ENCODE measurements at places on chromosomes 6 and 20.

- DNase-seq, result no peak
Measured at GRCh38 chr6:113999284-113999683, 28.3 kb upstream of the HDAC2 start.

- DNase-seq, result no peak
Measured at GRCh38 chr20:48758206-48758820, 69.5 kb downstream of the PREX1 start.

DNA sequence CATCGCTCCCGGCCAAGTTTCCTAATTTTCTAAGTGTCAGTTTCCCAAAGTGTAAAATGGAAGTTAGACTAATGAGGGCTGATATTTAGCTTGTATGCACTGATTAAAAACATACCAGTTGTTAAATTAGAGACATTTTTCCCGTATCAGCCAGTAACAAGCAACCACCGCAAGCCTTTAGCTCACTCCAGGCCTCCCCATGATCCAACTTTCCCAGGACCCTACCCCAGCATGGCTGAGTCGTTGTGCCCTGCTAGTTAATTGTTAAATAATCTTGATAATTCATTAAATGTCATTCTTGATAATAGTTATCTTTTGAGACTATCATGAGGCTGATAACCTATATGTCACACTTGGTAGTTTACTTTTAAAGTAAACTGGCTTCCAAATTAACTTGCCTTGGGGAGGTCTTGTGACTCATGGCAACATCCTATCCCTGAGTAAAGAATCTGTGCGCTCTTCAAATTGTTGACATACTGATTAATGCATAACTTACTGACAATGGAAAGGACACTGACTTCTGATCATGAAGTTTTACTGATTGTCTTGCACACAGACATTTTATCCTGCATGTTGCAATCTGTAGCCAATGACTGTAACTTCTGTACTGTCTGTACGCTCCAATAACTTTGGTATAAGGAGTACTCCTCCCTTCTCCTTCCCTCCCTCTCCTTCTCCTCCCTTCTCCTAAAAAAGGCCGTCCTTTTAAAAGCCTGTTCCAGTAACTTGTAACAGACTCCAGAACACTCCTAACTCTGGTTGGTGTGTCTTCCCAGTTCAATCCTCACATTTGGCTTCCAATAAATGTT lies 6.3 kb upstream of the GTF3C6 start:
- no peak for DNase-seq

GRCh38 chr6:18425218-18425617 lies 38.1 kb downstream of the RNF144B start:
- no peak for DNase-seq

DNA sequence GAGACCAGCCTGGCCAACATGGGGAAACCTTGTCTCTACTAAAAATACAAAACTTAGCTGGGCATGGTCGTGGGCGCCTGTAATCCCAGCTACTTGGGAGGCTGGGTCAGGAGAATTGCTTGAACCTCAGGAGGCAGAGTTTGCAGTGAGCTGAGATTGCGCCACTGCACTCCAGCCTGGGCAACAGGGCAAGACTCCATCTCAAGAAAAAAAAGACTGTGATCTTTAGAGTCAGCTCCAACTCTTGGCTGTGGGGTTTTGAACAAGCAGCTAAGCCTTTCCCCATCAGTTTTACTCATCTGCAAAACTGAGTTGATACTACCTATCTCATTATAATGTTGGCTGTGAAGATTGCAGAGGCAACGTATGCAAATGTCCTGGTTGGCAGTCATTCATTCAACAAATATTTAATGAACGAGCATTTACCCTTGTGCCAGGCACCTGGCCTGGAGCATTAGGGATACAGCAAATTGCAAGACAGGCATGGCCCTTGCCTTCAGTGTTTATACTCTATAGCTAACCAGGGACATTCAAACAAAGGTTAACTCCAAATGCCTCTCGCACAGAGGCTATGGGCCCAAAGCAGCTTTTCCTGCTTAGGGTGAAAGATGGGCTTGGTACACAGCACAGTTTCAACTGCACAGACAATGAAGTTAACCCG lies 37.8 kb downstream of the ILRUN start:
- no peak for DNase-seq

DNA sequence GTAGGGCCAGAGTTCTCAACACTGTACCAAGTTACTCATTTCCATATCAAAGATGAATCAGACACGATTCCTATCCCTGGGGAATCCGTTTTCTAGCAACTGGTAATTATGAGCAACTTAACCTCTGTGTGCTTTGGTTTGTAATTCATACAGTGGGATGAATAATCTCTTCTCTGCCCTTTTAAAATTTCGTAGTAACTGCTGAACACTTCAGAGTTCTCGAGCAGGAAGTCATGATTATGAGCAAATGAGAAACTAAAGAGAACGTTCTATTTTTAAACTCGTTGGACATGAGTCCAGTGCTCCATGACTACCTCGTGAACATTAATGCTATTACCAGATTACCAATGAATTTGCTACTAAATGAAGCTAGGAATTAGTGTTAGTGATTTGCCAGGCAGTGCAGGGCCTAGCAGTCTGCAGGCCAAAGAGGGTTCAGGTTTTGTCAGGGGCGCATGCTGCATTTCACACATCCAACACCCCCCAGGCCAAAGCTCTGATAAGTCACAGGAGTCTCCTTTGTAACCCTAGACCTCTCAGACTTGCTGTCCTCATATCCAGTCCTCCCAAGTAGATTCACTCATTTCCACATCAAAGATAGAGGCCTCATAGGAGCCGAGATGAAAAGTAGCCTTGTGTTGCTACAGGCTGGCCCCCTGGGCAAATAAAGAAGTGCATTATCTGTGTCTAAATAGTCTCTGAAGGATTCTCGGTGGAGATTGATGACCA lies 45.8 kb upstream of the VSTM2L start:
- no peak for DNase-seq

DNA sequence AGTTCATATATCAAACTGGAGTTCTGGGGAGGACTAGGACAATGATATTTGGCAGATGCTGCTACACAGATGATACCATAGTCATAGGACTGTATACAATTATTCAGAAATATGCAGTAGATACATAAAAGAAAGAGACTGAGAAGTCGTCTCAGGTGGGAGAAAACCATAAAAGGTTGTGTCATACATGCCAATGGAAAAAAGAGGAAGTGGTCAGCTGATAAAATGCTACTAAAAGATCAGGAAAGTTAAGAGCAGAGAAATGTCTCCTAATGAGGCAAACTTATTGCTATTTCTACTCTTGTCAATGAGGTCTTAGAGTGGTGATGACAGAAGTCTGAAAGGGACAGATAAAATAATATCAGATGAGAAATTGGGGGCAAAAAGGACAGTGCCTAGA lies 407.6 kb downstream of the COL12A1 start:
- no peak for DNase-seq

- no peak for DNase-seq
Measured at GRCh38 chr20:48638546-48638945, 189.3 kb downstream of the PREX1 start.

DNA sequence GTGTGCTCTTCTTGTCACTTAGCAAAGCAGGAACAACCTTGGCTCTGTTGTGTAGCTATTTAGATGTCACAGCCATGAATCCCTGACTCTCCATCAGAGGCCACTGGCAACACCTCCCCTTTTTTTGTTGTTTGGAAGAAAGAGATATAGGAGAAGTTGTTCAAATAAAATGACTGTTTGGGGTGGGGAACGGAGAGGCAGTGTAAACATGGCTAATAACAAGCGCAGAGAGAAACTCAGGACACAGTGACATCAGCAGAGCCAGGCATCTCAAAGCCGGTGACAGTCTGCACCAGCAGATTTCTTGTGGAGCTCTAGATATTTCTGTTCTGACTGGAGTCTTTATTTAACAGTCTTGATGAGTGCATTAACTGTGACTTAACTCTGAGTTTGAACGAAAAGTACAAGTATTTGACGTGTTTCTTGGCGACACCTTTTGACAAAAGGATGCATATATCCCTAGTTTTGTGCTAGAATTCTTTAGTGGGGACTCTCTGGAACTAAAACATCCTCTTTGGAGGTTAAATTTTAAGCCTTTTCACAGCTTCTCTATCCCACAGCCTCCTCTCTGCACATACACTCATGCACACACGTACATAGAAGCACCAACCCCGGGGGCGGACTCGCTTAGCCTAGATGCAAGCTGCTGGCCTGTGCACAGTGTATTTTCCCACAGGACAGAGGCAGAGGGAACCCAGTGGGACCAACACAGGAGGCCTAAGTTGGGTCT lies 53.8 kb downstream of the ADAT2 start:
- DNase-seq, result no peak

GRCh38 chr20:57266291-57267157 lies at the start of gene BMP7:
Gene BMP7, minus strand, starts transcription at chr20:57266641. Its CDS starts 519 bp downstream, at chr20:57266122.
- peak; percentile 79 for DNase-seq

DNA sequence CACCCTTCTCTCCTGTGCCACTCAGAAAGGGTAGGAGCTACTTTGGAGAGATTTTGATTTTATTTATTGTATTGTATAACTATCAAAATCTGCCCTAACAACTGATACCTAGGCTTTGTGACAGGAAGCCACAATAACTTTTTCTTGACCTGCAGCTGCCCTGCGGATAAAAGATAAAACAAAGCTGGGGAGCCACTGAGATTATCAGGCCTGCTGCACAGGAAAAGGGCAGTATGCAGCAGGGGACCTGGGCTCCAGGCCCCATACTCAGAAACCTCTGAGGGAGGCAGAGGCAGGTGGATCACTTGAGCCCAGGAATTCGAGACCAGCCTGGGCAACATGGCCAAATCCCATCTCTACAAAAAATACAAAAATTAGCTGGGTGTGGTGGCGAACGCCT lies 980 bp upstream of the SNX21 start:
- no peak for DNase-seq

DNA sequence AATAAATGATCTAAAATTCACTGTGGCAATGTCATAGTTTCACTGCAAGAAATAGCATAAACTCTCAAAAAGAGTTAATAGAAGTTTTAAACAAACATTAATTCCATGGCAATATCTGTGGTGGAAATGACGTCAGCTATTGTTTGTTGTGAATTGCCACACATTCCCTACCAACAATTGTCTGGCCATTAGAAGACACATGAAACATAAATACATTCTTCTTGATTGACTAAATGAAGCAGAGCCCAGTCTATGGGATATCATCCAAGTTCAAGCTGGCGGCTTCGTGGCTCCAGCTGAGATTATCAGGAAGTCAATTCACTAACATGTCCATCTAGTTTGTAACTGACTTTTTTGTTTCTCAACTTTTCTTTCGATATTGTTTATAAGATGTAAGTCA lies 369.0 kb downstream of the ARHGAP18 start:
- no peak for DNase-seq

DNA sequence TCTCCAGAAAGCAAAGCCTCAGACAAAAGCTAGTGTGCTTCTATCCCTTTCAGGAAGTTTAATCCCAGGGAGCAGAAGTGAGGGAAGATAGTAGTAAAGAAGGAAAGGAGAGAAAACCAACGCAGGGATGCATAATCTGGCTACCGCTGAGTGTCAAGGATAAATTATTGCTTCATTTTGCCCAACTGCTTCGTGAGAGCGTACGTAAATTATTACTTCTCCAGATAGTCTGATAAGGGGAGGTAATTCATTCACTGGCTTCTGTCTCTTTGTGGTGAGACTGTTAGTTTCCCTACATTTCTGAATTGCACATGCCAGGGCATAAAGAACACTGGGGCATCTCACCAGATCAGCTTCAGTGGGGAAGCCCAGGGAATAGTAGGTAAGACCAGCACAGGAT lies 539.7 kb downstream of the PHF3 start:
- no peak for DNase-seq

DNA sequence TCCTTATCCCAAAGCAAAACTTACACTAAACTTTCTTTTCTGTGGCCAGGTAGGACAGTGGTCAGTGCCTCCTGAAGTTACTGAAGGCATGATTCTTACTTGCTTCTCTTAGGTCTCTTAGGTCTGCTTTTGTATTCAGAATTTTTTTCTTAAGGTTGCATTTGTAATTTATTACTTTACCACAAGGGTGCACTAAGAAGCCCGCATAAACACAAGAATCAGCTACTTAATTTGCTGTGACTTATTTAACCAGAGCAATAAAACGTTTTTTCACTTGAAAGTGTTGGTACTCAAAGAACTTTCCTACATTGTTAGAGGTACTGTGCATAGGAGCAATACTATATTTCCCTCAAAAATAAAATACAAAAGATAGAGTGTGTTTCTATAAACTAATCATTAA lies 75.4 kb upstream of the LAMA2 start:
- DNase-seq, result no peak

DNA sequence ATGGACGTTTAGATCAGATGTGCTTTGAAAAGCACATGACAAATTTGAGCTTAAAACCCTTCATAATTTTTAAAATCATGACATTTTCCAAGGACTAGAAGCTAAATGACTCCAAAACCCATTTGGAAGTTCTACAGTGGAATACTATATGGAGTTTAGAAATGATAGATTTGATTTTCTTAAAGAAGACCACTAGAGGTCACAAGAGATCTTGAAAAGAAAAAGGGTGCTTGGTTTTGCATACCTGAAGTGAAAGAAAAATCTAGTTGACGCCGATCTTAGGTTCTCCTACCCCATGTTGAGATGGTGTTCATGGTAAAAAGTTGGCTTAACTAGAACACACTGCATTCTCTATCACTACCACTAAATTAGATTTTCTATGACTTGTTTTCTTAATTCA lies 31.5 kb downstream of the CFAP61 start:
- DNase-seq, result no peak

- no peak for DNase-seq
Measured at GRCh38 chr6:45923831-45924391, 91.7 kb downstream of the CLIC5 start.

GRCh38 chr20:40746251-40746650 lies 57.2 kb upstream of the MAFB start:
- DNase-seq, result no peak

GRCh38 chr6:168876956-168877355 lies 376.7 kb downstream of the THBS2 start:
- no peak for DNase-seq

GRCh38 chr20:19015351-19016139 lies 196.9 kb upstream of the SLC24A3 start:
- no peak for DNase-seq

- DNase-seq, result no peak
Measured at GRCh38 chr20:16025084-16025483, 548.2 kb downstream of the KIF16B start.

- DNase-seq, result no peak
Measured at GRCh38 chr6:88985901-88986300, 22.5 kb upstream of the RNGTT start.

- DNase-seq, result no peak
Measured at GRCh38 chr20:45012682-45013302, 46.5 kb downstream of the STK4 start.

GRCh38 chr6:1820165-1820564 lies 210.4 kb downstream of the FOXC1 start:
- no peak for DNase-seq
